Muscle of arm (tissue), 14 donors: ENCODE measurements at places on chromosomes 7 and 10. TPM values are rescaled to one million over a fixed set of nuclear protein-coding genes. Genes with fewer than 3 reads are reported as not detected.

PON3 gene
- polyA plus RNA-seq, result 8.4 TPM

OR2A5 gene
- polyA plus RNA-seq, result 0.25 TPM

C7orf33 gene
- polyA plus RNA-seq, result 0.99 TPM

NPSR1 gene
- 0.50 TPM for polyA plus RNA-seq

NRP1 gene
- 96.9 TPM for polyA plus RNA-seq

NANOS1 gene
- polyA plus RNA-seq, result 6.2 TPM

FRMD4A gene
- 28.6 TPM for polyA plus RNA-seq

DNA sequence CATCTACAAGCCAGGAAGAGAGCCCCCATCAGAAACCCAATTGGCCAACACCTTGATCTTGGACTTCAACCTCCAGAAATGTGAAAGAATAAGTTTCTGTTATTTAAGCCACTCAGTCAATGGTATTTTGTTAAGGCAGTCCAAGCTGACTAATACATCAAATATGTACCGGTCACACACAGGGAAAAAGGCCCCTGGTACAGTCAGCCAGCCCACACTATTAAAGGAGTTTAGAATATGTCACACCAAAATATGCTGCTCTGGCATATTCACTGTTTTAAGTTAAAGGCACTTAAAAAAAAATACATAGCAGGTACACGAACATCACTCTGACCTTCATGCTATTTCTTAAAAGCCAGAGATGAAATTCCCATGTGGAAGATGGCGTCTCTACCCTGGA, 15.2 kb upstream of the CDCA7L start:
- no peak for DNase-seq

DNA sequence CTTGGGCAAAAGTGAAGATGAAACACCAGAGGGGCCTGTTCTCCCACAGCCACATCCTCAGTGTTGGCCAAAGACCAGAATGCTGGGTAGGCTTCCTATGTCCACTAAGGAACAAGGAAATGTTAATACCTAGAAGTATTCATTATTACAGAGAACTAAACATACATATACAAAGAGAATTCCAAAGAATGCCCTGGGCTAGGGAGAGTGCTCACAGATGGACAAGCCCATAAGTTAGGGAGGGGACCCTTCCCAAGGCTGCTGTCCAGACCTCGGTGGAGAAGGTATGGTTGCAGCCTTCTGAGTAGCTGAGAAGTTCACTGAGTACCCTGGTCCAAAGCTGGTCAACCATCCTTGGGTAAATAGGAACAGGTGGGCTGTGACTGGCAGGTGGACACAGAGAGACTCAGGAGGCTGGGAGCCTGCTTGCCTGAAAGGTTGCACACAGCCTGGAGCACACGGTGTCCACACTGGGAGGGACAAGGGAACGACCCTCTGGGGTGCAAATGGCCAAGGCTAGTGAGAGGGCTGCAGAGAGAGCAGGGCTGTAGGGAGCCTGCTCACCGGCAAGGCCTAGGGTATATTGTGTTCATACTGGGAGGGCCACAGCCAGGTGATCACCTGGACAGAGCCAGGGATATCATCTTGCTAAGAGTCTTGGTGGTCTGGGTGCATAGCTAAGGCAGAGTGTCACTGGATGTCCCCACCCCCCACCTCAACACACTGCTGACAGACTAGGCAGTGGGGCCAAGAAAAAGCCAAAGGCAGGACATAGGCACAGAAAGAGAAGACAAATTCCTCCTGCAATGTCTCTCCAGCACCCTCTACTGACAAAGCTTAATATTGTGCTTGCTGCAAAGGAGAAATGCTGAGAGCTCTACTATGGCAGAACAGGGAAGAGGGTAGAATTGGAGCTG, 40.3 kb downstream of the CPVL start:
- DNase-seq, result peak; percentile 85

GRCh38 chr7:105782391-105783042, 93.9 kb downstream of the ATXN7L1 start:
- DNase-seq, result no peak

DNA sequence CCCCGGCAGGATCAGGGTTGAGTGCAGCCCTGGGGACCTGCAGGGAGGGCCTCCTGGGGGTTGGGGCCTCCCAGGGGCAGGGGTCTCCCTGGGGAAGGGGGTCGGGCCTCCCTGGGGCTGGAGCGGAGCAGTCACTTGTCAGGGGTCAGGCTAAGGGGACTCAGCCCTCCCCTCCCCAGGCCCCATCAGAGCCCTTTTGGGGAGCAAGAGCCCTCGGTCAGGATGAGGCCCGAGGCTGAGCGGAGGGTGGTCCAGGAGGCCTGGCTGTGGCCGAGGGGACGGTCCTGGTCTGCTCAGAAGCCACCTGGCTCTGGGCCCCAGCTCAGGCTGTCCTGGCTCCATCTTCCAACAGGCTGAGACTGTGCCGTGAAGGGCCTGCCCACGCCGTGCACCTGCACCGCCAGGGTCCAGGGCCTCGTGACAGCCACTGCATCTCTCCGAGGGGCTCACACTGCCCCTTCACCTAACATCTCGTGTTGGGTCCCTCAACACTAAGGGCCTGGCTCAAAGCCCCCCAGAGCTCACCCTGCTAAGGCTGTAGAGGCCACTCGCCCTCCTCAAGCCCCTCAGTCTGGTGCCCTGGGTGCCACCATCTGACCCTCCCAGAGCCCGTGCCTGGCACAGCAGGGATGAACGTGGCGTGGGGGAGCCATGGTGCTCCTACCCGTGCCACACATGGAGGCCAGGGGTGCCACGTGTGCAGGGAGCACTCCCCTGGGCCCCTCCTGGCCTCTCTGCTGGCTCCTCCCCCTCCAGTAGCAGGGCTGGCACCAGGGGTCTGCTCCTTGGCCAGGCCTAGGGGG, 12.9 kb downstream of the BHLHA15 start:
- DNase-seq, result no peak

DNA sequence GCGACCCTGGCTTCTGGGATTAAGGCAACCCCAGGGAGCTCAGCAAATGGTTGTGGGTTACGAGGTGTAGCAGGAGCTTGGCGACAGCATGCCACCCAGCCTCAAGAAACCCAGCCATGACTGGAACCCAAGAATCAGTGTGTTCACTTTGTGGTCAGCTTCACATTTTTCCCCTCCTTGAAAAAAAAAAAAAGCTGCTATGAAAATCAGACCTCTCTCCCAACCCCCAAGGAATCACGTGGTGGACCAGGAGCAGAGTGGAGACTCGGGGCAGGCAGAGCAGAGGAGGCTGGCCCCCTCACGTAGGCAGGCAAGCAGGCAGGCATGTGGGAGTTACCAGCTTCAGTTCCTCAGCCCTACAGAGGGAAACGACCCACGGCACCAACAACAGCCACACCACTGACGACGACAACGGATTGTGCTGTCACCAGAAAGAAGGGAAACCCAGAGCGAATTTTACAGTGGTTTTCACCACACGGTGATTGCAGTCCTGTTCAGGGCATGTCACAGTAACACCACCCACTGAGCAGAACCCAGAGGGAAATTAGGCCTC, 203.4 kb downstream of the SLC25A13 start:
- DNase-seq, result no peak

DNA sequence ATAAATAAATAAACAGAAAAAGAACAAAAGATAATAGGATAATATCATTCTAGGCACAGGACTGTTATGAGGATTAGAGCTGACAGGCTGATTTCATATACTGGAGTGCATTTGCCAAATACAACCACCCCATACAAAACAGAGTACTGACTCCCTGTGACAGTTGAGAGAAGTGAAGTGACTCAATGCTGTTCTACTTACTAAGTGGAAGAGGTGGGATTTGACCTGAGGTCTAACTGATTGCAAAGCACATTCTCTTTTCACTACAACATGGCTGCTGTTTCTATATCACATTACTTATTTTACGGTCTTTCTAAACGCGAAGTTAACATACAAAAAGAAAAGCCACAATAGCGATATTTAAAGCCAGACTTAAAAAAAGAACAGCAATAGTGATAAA, 51.4 kb downstream of the ITGB1 start:
- DNase-seq, result no peak

GRCh38 chr10:20768843-20769242, 128.3 kb downstream of the NEBL start:
- DNase-seq, result peak; percentile 62

DNA sequence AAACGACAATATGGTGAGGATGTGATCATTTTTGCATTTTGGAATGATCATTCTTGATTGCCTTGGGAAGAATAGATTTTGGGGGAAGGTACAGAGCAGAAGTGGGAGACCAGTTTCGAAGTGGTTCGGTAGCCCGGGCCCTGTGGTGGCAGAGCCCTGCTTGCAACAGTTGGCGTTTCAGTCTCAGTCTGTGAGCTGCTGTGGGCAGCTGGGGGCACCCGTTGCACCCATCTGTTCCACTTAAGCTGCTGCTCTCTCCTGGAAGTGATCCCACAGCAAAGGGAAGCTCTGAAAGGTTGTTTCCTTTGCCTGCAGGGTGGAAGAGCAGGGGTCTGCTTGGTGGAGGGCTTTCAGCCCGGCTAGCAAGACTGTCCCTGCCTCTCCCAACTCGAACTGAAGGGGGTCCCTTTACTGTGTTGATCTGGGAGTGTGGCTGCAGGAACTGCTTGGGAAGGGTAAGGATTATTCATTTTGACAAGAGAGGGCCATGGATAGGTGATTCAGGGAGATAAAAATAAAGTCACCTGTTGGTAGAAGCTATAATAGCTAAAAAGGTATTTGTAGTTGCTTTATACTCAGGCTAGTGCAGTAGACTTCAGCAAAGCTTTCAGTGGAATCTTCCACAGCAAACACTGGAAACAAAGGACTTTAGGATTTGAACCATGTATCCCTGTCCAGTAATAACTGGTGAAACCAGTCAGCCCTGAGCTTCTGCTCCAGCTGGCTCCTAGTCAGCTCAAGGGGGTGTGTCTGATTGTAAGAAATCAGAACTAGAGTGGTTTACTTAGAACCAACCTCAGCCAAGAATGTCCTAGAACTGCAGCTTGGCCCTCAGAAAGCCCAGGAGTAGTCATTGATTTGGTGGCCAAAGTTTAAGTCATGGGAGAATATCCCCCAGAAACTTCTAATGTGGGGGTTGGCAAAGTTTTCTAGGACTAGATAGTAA, 53.1 kb upstream of the PDCD4 start:
- no peak for DNase-seq

DNA sequence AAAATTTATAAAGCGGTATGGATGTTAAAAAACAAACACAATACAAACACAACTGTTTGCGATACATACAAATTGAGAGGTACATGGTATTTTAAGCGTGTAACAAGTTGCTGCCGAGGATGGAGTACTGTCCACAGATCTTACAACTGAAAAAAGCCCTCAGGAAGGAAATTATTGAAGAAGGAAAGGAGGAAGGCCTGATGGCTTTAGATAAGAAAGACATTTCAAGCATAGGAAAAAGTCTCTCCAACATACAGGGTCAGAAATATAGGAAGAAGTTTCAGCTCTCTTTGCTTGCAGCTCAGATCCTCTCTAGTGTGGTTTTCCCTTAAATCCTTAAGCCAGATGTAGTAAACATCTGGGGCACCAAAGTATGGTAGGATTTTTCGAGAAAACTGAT, 25.0 kb downstream of the RBM28 start:
- DNase-seq, result no peak

DNA sequence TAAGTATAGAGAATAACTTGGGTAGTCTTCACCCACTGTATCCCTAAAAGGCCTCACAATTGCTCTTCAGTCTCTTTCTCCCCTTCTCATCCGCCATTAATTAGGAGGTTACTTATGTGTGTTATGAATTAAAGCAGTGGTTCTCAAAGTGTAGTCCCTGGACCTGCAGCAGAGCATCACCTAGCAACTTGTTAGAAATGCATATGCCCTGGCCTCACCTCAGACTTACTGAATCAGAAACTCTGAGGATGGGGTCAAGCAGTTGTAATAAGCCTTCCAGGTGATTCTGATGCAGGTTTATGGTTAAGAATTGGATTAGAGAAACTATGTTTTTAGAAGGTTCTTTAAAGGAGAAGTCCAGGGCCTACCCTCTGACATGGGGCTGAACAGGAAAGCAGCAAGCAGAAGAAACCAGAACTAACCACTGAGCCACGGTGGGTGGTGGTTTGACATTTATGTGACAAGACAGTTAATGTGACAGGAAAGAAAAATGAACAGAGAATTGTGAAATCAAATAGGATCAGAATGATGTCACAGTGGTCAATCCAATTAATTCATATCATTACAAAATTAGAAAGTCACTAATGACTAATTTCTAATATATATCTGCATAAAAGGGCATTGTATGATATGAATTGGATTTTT, 37.6 kb downstream of the ENTPD1 start:
- DNase-seq, result no peak

GRCh38 chr7:16546921-16547505, 20.4 kb downstream of the LRRC72 start:
- no peak for DNase-seq

DNA sequence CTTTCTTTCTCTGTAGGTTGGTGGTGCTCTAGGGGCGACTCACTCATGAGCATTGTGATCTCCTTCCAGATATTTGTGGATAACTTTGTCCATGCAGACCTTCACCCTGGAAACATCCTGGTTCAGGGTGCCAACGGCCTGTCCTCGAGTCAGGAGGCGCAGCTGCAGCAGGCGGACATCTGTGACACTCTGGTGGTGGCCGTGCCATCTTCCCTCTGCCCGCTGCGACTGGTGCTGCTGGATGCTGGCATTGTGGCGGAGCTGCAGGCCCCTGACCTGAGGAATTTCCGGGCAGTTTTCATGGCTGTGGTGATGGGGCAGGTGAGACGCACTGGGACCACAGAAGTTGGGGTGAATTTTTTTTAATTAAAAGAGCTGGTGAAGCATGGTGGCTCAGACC, 9.6 kb upstream of the NDUFB2 start:
- no peak for DNase-seq

DNA sequence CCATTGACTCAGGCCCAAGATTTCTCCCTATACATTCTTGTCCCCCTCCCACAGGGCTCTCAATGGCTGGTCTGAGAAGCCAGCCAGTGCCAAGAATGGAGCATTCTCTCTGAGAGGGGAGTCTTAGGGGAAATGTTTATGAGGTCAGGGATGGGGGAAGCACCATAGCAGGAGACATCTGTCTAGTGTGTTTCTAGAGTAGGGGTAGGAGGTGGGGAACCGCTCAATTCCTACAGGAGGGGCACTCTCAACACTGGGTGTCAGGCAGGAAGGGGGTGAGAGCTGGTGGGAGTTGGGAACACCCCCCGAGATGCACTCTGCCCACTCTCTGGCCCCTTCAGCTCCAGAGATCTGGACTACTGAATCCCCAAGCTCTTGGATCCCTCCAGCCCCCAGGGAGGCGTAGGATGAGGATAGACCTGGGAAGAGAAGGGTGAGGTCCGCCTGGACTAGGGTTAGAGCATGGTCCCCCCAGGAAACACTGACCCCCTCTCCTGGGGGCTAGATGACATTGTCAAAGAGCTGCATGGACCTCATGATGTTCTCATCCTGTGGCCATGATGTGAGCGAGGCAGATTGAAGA, 8.7 kb upstream of the OGA start:
- DNase-seq, result no peak

GRCh38 chr10:3486346-3487065, 298.5 kb downstream of the KLF6 start:
- no peak for DNase-seq

DNA sequence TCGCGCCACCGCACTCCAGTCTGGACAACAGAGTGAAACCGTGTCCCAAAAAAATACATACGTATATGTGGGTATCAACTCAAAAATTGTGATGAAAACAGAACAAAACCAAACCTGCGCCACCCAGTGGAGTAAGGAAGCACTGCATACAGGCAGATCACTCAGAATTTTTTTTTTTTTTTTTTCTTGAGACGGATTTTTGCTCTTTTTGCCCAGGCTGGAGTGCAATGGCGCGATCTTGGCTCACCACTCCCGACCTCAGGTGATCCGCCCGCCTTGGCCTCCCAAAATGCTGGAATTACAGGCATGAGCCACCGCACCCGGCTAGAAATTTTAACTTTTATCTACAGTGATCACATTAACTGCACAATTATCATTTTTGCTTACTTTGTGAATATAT, 9.1 kb upstream of the TMEM236 start:
- peak; percentile 51 for DNase-seq

- DNase-seq, result no peak
Observed at GRCh38 chr10:105803206-105803605, 1162.1 kb downstream of the SORCS3 start.
